AML-193 (cell line): ENCODE measurements at places on chromosomes 2 and 18.

- DNase-seq: no peak
Observed at GRCh38 chr2:188324067-188324466, 32.4 kb downstream of the GULP1 start.

DNA sequence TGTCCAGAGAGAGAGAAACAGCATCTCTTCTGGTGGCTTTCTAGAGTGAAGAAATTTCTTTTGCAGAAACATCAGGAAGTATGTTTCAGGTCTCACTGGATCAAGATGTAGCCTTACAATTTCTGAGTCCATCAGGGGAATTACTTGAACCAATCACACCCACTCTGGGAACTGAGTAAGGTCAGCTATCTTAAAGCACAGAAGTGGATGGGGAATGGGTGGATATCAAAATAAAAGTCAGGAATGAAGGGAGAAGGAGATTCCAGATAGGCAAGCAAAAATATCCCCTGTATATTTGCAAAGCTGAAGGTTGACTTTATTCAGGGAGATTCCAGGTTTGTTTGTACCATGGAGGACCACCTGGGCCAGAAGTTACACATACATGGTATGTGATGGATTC lies 188.0 kb downstream of the CYRIA start:
- DNase-seq: no peak

DNA sequence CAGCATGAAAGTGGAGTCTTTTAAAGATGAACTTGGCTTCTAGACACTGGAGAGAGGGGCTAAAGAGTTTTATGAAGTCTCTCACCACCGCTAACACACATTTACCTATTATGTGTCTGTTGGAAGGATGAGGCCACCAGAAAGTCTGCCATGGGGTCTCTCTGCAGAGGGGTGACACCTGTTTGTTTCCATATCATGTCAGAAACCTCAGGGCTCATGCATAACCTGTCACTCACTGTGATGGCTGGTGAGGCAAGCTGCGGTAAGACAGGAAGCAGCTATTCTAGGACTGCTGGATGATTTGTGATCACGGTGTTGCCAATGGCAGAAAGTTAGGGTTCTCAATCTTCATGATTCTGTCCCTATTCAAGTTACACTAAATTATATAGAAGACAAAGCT lies 60.8 kb upstream of the DNMT3A start:
- no peak for DNase-seq

GRCh38 chr18:9082711-9083510 lies 19.6 kb upstream of the NDUFV2 start:
- DNase-seq: no peak

- no peak for DNase-seq
Observed at GRCh38 chr18:31585991-31586390, 5.7 kb upstream of the TTR start.

- DNase-seq: no peak
Observed at GRCh38 chr2:182621810-182622209, 94.2 kb upstream of the DNAJC10 start.

GRCh38 chr2:53769318-53769945 lies 1.8 kb downstream of the CHAC2 start:
- DNase-seq: no peak

DNA sequence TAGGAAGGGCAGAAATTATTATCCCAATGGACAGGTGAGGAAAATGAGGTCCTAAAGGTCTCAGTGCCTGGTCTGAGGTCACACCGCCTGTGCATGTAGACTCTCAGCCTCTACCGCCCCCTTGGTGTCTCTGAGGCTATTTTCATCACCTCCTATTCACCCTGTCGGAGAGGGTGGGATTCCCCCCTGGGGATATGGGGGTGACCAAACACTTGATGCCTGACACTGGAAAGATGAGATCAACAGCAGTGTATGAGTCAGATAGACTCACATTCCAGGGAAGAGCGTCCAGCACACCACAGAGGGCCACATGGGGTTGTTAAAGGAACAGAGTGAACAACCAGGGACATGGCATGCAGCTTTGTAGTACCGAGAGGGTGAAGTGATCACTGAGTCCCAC lies 199.7 kb downstream of the SMAD2 start:
- DNase-seq: no peak

GRCh38 chr2:54073796-54074195 lies 41.6 kb upstream of the ACYP2 start:
- no peak for DNase-seq

GRCh38 chr2:216687646-216688045 lies 7.7 kb downstream of the IGFBP5 start:
- DNase-seq: no peak

DNA sequence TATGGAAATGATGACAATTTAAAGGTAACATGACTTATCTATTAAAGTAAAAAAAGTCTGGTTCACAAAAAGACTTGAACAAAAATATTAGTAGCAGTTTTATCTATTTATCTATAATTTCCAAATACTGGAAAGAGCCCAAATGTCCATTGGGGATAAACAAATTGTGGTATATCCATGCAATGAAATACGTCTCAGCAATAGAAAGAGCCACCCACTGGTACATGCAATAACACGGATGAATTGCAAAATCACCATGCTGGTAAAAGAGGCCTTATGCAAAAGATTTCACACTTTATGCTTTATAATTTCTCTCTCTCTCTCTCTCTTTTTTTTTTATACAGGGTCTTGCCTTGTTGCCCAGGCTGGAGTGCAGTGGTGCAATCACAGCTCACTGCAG lies 91.4 kb upstream of the ASAP2 start:
- no peak for DNase-seq

DNA sequence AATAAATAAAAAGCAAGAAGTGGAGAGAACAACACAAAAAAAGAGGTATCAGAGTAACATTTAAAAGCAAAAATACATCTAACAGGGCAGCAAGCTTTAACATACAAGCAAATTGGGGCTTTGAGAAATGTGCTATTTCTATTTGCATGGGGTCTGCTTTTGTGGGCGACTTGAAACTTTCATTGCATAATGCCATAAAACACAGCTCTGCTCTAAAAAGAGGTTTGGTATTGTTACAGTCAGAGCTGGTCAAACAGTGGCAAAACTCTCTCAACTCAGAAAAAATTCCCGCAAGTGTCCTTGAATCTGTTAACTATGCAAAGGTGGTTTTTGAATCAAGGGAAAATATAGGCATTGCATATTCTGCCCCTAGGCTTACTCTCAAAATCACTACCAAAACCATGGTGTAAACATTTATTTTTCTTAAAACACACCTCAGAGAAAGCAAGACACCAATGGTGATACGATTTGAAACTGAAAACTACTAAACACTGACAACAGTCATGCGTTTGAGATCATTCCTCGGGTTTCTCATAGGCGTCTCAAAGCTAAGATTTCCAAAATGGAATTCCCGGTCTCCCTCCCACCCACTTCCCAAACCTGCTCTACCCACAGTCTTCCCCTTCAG lies 45.5 kb downstream of the RNF152 start:
- no peak for DNase-seq

DNA sequence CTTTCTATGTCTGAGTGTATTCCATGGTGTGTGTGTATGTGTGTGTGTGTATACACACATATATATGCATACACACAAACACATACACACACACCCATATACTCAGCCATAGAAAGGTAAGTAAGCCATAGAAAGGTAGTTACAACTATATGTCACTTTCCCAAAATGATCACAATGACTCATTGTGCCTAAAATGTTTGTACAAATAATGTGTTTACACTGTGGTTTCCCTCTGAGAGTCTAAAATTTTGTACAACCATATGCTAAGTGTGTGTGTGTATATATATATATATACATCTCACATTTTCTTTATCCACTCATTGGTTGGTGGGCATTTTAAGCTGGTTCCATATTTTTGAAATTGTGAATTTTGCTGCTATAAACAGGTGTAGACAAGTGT lies 55.3 kb upstream of the CSRNP3 start:
- DNase-seq: no peak

- no peak for DNase-seq
Observed at GRCh38 chr2:46493241-46493970, 14.0 kb downstream of the TMEM247 start.

DNA sequence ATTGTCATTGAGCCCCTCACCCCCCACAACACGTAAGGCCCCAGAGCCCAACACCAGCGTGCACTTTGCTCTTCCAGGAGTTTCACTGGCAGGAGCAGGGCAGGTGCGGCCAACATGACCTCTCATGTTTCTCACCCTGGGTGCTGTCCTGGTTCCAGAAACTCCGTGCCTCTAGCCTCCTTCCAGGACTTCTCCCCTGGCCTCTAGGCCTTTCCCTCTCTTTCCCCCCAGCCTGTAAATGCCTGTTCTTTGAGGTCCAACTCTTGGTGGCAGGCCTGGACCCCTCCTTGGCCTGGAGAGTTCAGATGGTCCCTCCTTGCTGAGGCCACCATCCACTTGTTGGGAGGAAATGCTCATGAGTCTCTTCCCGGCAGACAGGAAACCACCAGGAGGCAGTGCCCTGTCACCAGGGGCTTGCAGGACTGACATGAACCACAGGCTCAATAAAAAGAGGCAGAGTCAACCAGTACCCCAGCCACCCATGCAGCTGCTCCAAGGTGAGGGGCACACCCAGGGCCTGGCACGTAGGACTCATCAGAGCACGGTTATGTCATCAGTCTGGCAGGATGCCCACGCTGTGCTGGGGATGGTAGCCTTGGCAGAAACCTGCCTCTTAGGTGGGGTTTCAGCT lies 1.5 kb downstream of the MALL start:
- no peak for DNase-seq

DNA sequence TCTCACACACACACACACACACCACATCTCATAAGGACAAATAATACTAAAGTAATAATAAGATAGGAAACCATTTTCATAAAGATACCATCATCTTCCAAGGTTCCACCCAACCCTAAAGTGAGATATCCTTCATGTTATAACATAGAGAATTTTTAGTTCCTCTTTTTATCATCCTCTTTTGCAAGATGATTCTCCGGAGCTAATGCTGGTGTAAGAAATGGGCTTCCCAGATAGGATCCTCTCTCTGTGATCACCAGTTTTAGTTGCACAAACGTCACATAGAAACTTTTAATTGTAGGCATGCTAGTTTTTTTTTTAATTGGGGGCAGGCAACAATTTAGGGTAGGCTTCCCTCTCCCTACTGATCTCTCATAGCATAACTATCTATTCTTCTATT lies 49.6 kb downstream of the ARHGAP25 start:
- DNase-seq: peak; percentile 78

DNA sequence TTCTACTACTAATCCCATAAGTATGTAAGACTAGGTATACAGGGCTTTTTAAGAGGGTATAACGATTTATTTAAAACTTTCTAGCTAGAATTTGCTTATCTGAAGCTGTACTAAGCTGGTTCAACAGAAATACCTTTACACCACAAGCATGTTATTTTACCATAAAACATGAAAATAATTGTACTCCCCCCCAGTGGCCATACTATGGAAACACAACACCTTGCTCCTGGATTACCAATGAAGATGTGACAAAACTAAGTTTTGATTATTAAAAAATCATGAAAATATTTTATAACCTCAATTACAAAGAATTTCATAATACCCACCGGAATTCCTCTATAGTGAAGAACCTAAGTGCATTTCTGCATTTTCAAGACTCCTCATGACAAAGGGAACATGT lies 27.3 kb downstream of the LPIN2 start:
- DNase-seq: no peak

DNA sequence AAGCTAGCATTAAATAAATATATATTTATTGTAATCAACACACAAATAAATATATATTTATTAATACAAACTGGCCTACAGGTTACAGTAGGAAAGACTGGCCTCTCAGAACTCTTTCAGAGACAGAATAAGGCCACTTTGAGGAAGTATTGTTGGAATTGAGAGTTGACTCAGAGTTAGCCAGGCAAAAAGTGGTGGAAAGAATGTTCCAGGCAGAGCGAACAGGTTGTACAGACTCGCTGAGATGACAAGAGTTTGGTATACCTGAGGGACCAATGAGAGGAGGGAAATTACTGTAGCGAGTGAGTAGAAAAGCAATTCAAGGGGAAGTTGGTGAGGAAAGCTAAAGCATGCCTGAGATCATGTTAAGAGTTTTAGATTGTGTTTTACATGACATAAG lies 19.0 kb upstream of the XDH start:
- DNase-seq: no peak

DNA sequence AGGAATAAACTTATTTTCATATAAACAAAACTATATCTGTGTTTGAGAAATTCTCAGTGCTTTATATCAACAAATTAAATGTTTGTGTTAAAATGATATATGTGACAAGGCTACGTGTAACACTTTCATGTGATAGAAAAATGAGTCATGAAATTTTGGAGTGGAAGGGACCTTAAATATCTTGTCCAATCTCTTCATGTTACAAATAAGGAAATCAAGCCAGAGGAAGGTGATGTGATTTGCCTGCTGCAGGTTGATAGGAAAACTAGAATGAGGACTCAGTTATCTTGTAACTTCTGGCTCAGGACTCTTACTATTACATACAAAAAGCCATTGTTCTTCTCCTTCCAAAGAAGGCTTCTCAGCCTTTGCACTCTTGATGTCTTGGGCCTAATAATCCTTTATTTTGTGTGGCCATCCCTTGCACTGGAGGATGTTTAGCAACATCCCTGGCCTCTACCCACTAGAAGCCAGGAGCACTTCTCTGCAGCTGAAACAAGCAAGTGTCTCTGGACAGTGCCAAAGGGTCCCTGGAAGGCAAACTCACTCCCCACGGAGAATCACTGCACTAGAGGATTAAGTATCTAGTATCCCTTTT lies 43.0 kb upstream of the NARS1 start:
- DNase-seq: no peak

DNA sequence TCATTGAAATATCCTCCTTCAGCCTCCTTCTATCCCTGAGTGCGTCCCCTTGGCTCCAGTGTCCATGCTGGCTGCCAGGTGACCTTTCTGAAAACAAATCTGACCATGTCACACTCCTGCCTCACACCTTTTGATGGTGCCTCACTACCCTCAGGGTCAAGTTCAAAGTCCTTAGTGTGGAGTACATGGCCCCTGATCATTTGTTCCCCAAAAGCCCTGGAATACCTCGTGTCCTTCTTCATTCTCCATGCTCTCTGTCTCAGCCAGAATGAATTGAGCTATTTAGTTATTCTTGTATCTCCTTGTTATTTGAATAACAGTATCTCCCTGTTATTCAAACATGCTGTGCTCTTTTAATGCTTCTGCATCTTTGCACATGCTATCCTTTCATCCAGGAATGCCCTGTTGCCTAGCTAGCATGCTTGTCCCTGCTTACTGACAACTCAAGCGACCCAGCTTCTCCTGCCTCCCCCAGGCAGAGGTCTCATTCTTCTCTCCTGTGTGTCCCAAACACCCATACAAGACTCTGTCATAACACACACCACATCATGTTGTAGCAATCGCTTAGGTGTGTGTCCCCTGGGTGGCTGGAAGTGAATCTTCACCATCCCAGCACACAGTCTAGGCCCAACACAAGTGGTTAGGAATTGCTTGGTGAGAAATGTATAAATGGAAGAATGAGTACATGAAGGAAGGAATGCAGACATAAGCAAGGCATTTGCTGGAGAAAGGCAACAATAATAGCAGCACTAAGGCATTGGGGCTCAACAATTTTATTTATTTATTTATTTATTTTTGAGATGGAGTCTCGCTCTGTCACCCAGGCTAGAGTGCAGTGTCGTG lies 144.0 kb downstream of the DDX1 start:
- no peak for DNase-seq

GRCh38 chr18:34159691-34160185 lies 65.0 kb downstream of the NOL4 start:
- DNase-seq: no peak

- no peak for DNase-seq
Observed at GRCh38 chr2:106020821-106021661, 173.1 kb downstream of the UXS1 start.

GRCh38 chr2:58928391-58928790 lies 687.3 kb upstream of the FANCL start:
- DNase-seq: no peak

- DNase-seq: no peak
Observed at GRCh38 chr2:238466243-238466756, 39.6 kb downstream of the ASB1 start.
